Left lung (tissue), 14 donors: ENCODE measurements at places on chromosomes 13 and 19.

DNA sequence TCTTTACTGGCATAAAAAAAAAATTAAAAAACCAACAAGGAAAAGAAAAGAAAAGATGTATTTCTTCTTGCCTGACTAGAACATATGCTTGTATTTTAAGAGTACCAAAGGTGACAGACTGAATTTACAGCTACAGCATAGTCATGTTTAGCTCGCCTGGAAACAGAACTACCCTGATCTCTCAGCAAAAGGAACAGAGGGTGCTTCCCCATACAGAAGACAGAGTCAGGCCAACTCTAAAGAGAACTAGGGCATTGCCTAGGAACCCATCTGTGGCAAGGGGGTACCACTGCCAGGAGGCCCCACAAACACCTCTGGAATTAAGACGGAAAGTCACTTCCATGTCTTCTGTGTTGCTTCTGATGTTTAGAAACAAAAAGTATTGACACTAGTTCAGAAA lies 252.1 kb upstream of the STARD13 start:
- DNase-seq, result no peak

DNA sequence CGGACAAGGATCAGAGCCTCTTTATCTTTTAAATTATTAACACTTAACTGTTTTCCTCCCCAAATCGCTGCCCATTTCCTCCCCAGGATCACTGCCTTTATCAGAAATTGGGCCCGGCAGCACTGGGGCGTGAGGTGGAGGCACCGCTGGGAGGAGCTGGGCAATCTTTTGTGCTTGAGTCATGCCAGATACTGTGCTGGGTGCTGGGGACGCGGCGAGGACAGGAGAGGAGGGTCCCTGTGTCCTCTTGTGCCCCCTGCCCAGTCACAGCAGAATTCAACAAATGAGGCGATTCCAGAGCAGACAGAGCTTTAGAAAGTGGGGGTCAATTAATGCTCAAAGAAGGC lies 347.8 kb downstream of the ZNF536 start:
- no peak for DNase-seq

GRCh38 chr13:99981735-99982035 lies at the start of gene ZIC2:
ZIC2 (plus strand) TSS chr13:99981784; CDS start chr13:99982065, 281 bp downstream.
- no peak for DNase-seq

GRCh38 chr19:42942187-42942789 lies 5.3 kb upstream of the PSG7 start:
- no peak for DNase-seq

DNA sequence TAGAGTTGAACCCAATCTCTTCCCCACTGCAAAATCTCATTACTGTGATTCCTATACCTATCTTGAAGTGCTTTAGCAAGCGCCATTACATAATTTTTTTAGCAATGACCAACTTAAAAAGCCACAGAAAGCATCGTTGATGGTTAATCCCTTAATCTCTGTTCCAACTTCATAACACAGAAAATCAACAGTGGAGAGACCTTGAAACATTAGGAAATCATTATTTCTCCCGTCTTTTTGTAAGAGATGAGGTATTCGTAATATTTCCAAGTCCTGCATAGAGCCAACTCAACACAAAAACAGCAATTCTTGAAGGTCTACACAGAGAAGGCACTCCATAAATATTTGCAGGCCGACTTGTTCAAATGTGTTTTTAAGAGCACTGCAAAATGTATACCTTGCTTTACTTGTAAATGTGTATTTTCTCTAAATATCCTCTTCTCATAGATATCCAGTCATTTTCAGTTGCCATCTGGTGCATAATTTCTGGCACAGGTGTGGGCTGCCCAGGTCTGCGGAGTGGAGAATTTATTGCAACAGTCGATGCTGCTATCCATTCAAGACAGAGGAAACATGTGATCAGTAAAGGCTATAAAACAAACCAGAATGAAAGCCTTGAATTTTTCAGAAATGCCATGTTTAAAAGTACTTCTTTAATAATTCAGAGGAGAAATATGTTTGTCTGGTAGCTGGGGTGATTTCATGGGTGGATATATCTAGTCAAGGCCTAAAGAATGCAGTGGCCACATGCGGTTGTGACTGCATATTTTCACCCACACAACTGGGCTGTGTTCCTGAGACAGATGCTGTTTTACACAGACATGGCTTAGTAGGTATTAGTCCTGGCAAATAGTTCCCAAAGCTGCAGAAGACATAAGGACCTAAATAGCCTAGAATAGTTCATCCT lies 234.3 kb upstream of the STARD13 start:
- no peak for DNase-seq

DNA sequence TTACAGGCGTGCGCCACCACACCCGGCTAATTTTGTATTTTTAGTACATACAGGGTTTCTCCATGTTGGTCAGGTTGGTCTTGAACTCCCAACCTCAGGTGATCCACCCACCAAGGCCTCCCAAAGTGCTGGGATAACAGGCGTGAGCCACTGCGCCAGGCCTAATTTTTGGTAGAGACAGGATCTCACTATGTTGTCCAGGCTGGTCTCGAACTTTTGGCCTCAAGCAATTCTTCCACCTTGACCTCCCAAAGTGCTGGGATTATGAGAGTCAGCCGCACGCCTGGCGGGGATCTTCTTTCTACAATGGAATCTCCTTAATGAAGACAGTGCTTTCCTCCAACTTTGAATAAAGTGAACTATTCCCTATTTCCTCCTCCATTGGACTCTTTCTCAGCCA lies 5.8 kb downstream of the RASIP1 start:
- no peak for DNase-seq

DNA sequence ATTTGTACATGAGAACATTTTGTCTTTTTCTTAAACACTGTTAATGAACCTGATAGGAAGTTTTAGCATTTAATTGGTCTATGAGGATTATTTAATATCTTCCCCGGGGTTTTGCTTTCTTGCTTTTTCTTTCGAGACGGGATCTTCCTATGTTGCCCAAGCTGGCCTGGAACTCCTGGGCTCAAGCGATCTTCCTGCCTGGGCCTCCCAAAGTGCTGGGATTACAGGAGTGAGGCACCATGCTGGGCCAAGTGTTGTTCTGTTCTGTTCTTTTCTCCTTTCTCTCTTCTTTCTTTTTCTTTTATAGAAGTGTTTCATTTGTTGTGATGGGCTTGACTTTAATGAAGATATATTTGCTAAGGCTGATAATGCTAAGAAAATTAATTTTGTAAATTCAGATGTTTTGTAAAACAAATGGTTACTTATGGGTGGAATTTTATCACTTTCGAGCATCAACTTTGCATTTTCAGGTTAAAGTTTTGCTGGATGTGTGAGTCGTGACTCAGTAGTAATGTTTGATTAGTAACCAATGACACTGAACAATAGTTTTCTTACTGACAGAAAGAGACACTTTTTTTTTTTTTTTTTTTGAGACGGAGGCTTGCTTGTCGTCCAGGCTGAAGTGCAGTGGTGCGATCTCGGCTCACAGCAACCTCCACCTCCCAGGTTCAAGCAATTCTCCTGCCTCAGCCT lies 2.2 kb downstream of the PAN3 start:
- DNase-seq, result no peak
